Kidney glomerular epithelial cell (primary cell): ENCODE measurements at places on chromosomes 4 and X.

DNA sequence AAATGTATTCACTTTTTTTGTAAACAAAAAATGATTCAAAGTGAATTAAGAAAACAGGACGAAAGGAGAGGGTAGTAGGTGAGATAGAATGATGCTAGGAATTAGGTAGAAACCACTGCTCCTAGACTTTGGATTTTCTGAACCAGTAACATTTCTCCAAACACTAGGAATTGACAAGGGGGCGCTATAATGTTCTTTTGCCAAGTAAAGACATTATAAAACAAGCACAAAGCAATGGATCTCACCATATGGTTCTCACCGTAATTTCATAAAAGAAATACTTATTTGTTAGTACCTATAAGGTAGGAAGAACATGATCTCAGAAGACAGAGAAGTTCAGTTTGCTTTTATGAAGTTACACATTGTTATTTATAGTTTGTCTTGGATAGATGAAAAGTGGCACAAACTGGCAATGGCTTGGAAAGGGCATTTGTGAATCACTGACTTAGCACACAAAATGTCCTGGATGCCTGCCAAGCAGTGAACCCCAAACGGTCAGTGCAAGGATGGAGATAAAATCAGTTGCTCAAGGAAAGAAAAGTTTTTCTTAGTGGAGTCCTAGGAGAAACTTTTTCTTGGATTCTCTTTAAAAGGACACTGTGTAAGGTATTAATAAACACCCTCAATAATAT, 8.1 kb upstream of the TBC1D1 start:
- no peak for DNase-seq

DNA sequence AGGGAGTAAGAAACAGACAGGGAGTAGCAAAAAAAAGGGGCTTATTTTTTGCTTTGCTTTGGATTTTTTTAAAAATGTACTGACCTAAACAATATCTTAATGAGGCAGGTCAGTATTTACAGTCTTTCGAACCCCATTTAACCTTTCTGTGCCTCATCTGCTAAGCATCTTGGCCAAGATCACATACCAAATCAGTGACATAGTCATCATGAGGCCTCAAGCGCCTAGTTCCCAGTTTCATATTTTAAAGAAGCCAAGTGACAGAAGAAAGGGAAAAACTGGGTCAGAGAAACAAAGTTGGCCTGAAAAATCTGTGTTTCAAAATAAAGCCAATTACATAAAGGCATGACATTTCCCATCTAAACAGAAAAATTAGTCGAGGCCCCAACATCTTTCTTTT, 94.6 kb upstream of the WDR44 start:
- DNase-seq = no peak

DNA sequence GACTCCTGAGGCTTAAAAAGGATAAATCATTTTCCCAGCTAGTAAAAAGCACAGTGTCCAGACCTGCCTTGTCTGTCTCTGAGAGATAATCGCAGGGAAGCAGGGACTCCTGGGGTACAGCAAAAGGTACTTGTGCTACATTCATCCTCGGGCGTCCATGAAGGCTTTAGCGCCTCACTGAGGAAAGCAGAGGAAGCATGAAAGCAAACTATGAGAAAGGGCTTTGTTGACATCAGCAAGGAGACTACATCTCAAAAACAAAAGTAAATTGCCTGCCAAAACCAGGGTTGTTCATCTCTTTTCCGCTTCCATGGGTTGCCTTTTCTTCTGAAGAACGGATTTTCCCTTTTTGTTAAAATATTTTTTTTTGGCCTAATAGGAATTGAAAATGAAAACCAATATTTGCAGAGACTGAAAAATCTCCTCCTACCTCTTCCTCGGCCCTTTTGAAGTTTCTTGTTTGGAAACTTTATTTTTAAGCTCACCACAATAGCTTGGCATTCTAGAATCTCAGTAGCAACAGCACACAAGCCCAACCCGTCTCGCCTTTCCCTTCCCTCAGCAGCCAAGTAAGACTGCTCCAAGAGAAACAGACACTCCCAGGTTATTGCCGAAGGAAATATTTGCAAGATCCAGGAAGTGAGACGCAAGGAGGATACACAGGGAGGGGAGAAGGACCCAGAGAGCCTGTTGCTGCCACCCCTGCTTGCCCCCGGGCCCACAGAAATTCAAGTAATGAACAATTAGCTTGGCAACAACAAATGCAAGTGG, 148.3 kb upstream of the DGKK start:
- no peak for DNase-seq

- no peak for DNase-seq
Measured at GRCh38 chr4:111115881-111116280, 493.0 kb upstream of the PITX2 start.

DNA sequence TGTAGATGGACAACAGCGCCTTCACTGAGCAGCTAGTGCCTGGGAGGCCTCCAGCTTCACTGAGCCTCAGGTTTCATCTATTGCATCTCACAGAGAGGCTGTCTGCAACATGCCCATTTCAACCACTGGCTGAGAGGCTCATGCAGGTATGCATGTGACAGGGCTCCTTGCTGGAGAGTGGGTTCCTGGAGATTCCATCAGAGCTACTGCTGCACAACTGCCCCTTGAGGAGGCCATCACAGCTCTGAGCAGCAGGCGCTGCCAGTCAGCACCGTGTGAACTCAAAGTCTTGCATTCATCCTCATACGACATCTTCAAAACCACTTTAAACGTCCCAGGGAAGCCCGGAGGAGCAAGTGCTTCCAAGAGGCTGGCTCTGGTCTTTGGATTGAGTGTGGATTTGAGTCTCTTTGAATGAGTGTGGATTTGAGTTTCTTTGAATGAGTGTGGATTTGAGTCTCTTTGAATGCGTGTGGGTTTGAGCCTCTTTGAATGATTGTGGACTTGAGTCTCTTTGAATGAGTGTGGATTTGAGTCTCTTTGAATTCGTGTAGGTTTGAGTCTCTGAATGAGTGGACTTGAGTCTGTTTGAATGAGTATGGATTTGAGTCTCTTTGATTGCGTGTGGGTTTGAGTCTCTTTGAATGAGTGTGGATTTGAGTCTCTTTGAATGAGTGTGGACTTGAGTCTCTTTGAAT, 8.7 kb downstream of the P2RY8 start:
- DNase-seq = no peak

DNA sequence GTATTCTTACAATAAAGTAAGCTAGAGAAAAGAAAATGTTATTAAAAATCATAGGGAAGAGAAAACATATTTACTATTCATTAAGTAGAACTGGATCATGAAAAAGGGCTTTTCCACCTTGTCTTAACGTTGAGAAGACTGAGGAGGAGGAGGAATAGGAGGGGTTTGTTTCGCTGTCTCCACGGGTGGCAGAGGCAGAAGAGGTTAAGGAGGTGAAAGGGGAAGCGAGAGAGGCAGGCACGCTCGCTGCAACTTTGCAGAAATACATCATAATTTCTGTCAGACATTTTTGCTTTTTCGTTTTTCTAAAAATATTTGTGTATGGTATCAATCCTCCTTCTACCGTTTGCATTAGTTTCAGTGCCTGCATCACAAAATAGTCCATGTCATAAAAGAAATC, 2375.1 kb upstream of the AGA start:
- DNase-seq = no peak

GRCh38 chr4:38752941-38753806, 29.6 kb downstream of the TLR10 start:
- DNase-seq = peak; percentile 97

- no peak for DNase-seq
Measured at GRCh38 chrX:149506349-149506748, 1.2 kb upstream of the IDS start.

DNA sequence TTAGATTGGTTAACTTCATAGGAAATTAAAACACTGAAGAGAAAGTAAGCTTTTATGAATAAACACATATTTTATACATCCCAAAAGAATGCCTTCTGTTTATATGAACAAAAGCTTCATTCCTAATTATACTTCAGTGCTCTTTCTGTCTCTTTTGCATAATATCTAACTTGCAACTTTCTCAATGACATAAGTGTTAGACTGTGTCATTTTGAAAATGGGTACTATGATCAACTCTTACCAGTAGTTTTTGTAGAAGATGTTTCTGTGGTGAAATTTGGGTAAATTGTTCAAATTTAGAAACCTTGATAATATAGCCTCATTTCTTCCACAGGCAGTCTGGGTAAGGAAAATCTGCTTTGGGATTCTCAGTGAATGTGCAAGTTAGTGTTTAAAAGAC, 991.4 kb downstream of the CCSER1 start:
- DNase-seq = no peak

- DNase-seq = peak; percentile 92
Measured at GRCh38 chr4:184444215-184444952, 30.0 kb downstream of the IRF2 start.

DNA sequence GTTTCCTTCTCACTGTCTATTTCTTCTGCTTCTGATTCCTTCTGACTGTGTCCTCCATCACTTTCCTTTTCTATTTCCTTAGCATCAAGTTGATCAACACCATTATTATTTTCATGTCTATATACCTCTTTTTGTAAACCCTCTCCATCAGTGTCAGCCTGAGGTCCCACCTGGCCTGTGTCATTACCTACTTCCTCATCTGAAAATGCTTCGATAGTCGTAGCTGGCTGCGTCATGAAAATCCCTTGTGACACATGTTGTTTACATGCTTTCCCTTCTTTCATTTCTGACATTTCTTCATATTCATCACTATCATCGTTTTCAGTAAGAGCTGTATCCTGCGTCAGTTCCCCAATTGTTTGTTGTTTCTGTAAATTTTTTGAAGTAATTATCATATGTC, 39.6 kb downstream of the RPGR start:
- no peak for DNase-seq

GRCh38 chrX:130550351-130550750, 148.6 kb downstream of the RBMX2 start:
- no peak for DNase-seq

GRCh38 chr4:71841336-71841735, 57.5 kb upstream of the GC start:
- DNase-seq = no peak

- DNase-seq = no peak
Measured at GRCh38 chr4:13542577-13543031, 1.7 kb downstream of the NKX3-2 start.

DNA sequence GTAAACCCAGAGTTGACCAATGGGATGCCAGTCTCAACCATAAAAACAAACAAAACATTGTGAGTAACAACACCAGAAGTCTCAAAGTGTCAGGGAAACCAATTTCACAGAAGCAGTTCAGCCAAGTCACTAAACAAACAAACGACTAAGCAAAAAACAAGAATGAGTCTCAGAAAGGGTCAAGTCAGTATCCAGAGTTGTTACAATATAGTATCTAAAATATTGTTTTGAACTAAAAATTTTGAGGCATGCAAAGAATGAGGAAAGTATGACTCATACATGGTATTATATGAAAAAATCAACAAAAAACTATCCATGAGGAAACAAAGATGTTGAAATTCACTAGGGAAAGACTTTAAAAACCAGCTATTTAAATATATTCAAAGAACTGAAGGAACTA, 70.6 kb downstream of the AR start:
- no peak for DNase-seq

DNA sequence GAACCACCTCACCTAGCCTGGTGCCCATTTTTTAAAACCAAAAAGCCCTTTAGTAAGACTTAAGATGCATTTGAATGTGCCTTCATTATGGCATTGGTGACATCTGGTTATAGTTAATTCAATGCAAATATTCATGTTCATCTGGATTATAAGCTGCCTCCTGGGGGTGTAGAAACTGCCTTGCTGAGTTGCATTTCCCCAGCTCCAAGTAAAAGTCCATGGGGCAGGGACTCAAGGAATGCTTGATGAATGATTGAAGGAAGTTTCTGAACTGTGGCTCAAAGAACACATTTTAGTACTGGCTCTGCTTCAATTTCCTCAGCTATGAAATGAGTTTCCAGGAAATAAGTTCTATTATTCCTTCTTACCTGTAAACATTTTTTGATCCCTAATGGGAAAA, 18.5 kb upstream of the RBM47 start:
- DNase-seq = no peak

DNA sequence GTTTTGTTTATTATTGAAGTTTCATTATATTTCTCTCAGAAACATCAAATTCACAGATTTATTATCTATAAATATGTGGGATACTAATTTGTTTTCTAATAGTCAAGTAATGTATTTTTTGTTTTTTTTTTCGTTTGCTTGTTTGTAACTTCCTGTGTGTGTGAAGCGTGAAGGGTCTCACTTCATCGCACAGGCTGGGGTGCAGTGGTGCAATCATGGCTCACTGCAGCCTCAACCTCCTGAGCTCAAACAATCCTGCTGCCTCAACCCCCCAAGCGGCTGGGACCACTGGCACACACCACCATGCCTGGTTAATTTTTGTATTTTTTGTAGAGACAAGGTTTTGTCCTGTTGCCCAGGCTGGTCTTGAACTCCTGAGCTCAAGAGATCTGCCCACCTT, 55.1 kb downstream of the SH3RF1 start:
- no peak for DNase-seq

DNA sequence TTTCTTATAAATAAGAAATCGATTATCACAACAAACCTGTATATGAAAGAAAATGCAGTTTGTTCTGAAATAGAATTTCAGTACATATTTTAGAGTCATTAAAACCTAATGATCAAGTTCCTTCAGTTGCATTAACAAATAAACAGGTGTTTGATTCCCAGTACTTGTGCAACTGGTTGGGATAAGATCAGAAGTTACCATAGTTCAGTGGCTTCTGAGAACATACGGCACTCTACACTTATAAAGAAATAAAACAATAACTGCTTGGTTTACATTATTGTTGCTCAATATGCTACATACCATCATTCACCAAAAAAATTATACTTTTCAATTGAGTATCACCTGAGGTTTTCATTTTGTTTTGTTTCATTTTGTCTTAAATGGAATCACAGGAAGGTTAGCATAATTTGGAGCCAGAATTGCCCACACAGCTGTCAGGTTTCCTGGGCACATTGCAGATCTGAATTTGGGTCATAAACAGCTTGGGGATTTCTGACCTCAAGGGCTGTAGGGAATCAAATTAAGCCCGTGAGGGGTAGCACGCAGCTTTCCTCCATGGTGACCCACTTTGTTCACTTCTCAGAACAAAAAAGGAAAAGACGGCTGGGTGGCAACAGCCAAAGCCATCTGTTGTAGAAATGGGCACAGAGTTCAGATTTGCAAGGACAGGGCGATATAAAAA, 14.9 kb upstream of the CCNG2 start:
- DNase-seq = no peak

- no peak for DNase-seq
Measured at GRCh38 chrX:101385795-101386541, at the start of gene BTK. Gene BTK (minus strand): TSS chrX:101386191. CDS start chrX:101375284, 10,907 bp downstream.

DNA sequence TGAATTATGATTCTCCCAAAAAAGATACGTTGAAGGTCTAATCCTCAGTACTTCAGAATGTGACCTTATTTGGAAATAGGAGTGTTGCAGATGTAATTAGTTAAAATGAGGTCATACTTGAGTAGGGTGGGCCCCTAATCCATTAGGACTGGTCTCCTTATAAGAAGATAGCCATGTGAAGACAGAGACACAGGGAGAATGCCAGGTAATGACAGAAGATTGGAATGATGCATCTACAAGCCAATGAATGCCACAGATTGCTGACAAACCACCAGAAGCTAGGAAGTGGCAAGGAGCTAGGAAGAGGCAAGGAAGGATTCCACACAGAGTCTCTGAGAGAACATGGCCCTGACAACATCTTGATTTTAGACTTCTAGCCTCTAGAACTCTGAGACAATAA, 7.4 kb upstream of the RPS6KA3 start:
- DNase-seq = no peak

- DNase-seq = no peak
Measured at GRCh38 chrX:39939678-39940077, 158.1 kb downstream of the BCOR start.
